ENCODE measurements at places on chromosomes 6 and 20.

DNA sequence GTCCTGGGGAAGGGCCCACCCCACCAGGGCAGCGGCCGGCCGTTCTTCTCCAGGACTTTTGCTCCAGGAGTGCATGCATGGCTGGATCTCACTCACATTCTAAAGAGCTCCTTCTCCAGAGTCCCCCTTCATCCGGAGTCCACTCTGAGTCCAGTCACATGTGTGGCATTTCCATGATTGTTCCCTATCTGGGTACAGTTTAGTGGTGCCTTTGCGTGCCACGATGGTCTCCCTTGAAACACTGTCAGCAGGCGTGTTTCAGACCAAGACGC is 20.9 kb downstream of the OSBPL2 start:
- no peak for DNase-seq

DNA sequence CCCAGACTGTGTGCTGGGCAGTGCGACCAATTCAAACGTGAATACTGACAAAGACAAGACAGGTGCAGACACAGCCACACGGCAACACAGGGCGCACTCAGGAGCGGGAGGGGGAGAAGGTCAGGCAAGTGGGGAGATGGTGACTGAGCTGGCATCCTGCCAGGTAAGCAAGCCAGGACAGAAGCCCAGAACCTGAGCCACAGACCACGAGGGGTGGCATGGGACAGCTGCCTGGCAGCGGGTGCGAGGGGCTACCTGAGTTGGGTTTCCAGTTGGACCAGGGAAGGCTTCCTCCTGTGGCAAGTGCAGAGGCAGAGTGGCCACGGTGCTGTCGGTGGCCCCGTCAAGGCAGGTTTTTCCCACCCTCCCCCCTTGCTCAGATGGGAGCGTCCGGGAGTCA is 215.2 kb upstream of the ARID1B start:
- no peak for DNase-seq

DNA sequence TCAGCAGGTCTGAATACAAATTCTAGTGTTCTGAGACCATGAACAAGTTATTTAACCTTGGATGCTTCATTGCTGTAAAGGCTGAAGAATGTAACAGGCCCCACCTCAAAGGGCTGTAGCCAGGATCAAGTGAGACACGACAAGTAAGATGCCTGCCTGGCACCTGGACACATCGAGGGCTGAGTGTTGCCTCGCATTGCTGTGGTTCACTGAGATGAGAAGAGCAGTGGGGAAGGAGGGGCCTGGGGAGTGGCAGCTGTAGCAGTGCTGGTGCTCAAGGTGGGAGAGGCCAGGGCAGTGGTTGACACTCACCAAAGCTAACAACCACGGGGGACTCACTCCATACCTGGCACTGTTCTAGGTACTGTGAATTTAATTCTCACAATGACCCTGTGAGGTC is 187.8 kb downstream of the KIF16B start:
- peak; percentile 59 for DNase-seq

- DNase-seq: no peak
Observed at GRCh38 chr20:63003546-63003945, 3.2 kb downstream of the BHLHE23 start.

DNA sequence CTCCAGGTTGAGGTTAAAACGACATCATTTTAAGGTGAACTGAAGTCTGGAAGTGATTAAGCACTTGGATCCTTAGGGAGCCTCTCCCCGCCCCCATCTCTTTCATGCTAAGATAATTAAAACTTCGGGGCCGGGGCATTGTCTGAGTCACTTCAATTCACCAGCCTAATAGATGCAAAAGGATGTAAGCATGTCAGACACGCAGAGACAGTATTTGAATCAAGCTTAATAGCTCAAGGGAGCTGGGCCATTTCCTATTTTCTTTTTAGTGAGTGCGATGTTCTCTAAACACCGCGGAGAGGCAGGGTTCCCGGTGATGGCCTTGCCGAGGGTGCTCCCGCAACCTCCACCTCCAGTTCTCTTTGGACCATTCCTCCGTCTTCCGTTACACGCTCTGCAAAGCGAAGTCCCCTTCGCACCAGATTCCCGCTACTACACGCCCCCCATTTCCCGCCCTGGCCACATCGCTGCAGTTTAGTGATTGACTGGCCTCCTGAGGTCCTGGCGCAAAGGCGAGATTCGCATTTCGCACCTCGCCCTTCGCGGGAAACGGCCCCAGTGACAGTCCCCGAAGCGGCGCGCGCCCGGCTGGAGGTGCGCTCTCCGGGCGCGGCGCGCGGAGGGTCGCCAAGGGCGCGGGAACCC is 516 bp upstream of the IRF4 start:
- DNase-seq: peak; percentile 5

- peak; percentile 75 for DNase-seq
Observed at GRCh38 chr6:11212664-11213063, 19.8 kb downstream of the NEDD9 start.

DNA sequence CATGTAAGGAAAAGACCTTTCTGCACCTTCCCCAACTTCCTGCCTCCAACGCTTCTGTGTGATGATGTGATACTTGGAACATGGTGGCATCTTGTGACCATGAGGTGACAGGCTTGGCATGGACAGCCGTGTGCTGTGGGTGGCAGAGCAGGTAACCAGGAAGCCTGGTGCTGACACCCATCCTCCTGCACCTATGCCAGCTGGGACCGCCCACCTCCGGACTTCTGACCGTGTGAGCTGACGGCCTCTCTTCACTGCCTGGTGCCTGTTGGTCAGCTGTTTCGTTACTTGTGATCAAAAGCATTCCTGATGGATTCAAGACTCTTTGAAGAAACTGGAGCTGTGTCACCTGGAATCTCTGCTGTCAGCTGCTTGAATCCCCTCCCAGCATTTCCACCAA is 70.3 kb downstream of the TMEM242 start:
- peak; percentile 21 for DNase-seq

GRCh38 chr6:48111143-48111506 is at the start of gene PTCHD4:
Gene PTCHD4 (minus strand): TSS chr6:48111197. CDS start chr6:48068957, 42,240 bp downstream.
- peak; percentile 51 for DNase-seq

DNA sequence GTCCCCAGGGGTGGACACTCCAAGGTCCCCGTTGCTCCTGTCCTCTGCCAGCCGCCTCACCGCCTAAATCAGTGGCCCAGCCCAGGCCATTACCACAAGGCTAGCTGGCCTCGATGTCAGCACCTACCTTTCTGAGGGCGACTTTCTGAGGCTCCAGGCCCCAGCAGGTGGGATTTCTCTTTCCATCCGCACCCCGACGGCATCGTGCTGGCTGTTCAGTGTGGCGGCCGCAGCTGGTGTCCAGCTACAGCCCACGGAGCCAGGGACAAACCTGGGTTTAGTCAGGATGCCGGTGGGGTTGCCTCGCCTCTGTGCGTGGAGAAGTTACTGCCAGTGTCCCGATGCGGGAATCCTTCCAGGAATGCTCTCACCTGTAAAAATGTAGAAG is 60.8 kb downstream of the ERMARD start:
- no peak for DNase-seq

- DNase-seq: no peak
Observed at GRCh38 chr20:22925613-22925983, 109.5 kb upstream of the SSTR4 start.

- DNase-seq: no peak
Observed at GRCh38 chr20:38249536-38250310, 10.8 kb downstream of the KIAA1755 start.

- peak; percentile 54 for DNase-seq
Observed at GRCh38 chr20:53795170-53795569, 201.5 kb upstream of the ZNF217 start.

DNA sequence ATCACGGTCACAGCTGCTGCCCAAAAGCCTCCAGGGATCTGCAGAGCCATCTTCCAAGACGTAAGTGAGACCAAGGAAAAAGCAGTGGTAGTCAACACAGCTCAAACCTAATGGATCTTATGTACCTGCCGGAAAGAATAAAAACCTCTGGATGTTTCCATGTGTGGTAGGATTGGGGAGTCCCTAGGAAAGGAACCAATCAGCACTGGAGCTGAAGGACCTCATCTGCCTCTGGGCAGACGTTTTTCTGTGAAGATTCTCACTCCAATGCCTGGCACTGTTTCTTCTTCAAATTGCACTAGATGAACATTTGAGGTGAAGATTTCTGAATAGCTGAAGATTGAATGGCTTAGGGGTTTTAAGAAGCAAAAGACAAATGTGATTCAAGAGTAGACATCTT is at the start of gene HLA-DQB2:
Gene HLA-DQB2, minus strand, starts transcription at position 112 of the 400 bp plus-strand sequence. Its CDS starts 62 bp downstream, at position 50.
- no peak for DNase-seq

GRCh38 chr20:17648791-17649730 is 33.0 kb downstream of the RRBP1 start:
- DNase-seq: peak; percentile 29

DNA sequence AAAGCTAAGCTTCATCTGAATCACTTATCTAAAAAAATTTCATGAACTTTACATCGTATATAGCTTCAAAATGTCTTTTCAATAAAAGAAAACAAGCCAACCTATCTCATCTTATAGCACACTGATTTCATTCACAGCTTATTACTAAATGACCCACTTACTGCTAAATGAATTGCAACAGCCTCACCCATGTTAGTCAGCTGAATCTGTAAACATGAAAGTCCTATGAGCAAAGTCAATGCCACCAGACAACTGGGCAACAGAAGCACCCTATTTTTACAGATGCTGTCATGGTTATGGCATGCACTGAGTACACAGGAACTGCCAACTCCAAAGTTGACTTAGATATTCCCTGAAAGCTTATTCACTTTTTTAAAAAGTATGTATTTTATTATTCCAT is 41.2 kb upstream of the DST start:
- peak; percentile 91 for DNase-seq

DNA sequence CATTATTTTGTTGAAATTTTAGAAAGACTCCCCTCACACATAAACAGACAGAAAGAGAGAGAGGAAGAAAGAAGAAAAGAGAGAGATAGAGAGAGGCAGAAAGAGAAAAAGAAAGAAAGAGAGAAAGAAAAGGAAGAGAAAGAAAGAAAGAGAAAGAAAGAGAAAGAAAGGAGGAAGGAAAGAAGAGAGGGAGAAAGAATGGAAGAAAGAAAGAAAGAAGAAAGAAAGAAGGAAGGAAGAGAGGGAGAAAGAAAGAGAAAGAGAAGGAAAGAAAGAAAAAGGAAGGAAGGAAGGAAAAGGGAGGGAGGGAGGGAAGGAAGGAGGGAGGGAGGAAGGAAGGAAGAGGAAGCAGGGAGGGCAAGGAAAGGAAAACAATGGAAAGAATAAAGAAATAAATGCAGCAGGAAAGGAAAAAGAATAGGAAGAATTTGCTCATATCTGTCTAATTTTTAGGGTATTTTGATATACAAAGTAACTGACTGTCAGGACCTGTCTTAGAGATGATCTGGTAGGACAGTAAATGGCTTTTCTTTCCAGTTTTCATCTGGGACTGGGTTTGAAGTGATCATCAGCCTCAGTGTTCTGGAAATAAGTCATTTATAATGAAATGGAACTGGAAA is 325.6 kb downstream of the LAMA2 start:
- DNase-seq: no peak

Measured in kidney tubule cell (primary cell).